ENCODE measurements at places on chromosomes 2 and 18.

GRCh38 chr2:1020206-1020605 lies 69.6 kb downstream of the SNTG2 start:
- no peak for DNase-seq

- no peak for DNase-seq
Observed at GRCh38 chr18:25597476-25597875, 245.5 kb upstream of the ZNF521 start.

DNA sequence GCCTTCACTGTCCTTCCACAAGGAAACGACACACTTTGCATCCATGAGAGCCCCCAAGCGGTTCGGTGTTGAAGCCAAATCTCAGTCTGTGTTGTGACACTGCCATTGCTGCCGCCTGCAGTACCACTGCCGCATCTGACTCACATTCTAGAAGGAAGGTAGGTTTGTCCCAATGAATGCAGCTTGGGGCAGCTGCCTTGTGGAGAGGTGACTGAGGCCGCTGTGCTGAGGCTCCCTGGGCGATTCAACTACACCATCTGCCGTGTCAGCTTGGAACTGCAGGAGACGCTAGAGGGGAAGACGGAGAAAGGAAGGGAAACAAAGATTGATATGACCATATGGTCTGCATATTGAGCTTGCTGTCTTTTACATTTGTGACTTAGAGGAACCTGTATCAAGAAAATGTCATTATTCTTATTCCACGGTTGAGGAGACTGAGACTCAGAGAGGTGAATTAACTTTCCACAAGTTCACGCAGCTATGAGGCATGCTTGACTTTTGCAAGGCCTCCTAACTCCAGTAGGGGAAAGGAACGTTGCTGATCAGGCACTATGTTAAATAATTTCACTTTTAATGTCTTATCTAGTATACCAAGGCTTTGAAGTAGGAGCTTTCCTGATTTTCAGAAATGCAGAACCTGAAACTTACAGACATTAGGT lies 43.5 kb upstream of the LMAN1 start:
- peak; percentile 65 for DNase-seq

- no peak for DNase-seq
Observed at GRCh38 chr2:217953011-217953481, 49.7 kb downstream of the TNS1 start.

- no peak for DNase-seq
Observed at GRCh38 chr2:237389831-237390230, 24.1 kb downstream of the COL6A3 start.

- DNase-seq = no peak
Observed at GRCh38 chr2:240324312-240325015, 111.0 kb upstream of the GPC1 start.

DNA sequence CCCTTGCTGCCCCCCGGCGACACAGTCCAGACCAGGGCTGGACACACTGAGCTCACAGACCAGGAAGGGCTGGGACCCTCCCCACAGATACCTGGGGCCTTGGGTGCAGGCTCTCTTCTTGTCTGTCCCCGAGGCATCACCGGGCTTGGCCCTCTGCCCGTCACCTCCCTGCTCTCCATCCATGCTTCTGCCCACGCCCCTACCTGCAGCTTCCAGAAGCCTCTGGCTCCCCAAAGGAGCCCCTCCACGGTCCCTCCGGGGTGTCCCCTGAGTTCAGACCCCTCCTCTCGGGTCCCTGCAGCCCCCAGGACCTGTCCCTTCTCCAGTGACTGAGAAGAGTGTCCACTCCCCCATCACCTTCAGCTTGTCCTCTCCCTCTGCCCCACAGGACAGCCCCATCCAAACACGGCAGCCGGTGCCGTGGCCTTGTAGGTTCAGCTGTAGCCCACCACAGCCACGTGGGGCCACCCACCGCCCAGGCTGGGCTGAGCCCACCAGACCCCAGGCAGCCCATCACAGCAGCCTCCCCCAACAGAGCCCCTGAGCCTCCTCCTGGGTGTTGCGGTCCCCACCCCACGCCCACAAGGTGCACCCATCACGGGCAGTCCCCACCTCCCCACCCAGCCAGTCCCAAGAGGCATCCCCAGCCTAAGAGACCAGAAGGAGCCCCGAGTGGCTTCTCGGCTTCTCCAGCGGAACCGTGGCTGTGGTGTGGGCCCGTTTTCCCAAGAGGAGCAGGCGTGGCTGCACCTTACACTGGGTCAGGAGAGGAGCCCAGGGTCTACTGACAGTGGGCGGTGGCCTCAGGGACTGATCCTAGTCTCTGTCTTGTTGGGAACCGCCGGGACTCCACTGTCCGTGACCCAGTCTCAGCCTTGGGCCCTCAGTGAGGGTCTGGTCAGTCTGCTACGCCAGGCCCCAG lies 53.1 kb downstream of the RAMP1 start:
- DNase-seq = no peak

- DNase-seq = peak; percentile 27
Observed at GRCh38 chr2:240205348-240205747, 64.9 kb upstream of the OTOS start.

- no peak for DNase-seq
Observed at GRCh38 chr2:173431191-173431590, 76.5 kb downstream of the CDCA7 start.

GRCh38 chr2:239947729-239948045 lies 77.5 kb downstream of the NDUFA10 start:
- DNase-seq = no peak

DNA sequence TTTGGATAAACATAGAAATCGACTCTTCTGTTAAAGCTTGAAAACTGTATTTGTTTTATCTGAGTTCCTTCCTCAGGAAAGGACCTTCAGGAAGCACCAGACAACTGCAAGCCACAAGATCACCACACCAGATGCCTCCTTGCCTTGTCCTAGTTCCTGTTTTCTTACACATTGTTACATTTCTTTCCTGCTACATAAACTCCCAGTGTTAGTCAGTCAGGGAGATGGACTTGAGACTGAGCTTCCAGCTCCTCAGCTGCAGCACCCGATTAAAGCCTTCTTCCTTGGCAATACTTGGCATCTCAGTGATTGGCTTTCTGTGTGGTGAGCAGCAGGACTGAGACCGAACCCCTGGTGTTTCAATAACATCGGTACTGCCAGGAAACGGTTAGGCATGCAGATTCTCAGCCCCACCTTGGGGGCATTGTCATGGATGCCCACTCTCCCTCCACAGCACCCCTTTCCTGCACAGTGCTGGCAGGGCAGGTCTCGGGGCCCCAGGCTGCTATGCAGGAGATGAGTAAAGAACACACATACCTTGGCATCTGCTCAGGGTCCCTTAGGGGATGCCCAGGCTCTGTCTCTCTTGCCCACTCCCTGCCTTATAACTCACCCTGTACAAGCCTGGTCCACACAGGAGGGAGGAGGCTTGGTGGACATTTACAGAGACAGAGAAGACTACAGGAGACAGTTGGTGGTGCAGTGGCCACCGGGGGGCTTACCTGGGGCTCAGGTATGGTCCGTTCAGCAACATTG lies 32.6 kb downstream of the ANKMY1 start:
- no peak for DNase-seq

DNA sequence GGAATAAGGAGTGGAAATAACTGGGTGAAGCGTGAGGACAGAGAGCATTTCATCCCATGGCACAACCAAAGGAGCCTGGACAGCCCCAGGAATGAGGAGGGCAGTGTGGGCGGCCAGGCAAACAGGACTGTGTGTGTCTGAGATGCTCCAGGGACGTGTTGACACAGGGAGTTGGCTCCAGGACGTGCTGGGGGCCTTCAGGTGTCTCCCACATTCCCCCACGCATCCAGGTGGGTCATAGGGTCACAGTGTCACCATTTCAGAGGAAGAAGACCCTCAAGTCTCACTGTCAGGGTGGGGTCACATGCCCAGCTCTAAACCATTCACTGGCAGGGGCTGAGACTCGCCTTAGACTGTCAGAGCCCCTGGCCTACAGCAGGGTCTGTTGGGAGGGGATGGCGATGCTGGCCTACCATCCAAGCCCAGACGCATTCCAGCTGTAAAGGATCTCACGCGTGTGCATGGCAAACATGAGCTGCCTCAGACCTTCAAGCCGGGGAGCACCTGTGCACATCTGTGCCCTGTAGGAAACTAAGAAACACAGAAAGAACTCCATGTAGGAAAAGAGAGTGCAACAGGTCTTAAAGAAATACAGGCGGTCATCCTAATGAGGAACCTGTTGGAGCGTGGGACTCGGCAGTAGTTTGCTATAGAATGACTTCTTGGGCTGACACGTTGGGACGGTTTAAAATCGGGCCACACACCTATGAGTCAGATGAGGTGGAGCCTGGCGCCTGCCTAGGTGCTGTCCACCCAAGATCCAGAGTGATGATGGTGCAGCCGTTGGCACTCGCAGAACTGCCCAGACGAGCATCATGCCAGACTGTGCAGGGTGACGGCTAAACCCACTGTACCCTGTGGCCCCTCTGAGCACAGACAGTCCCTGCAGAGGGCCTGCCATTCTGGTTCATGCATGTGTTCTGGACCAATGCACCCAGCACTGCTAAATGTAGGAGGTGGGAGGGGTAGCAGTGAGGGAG lies 17.3 kb downstream of the PARD6G start:
- DNase-seq = no peak

- no peak for DNase-seq
Observed at GRCh38 chr2:197514754-197515153, 1.1 kb upstream of the MOB4 start.

DNA sequence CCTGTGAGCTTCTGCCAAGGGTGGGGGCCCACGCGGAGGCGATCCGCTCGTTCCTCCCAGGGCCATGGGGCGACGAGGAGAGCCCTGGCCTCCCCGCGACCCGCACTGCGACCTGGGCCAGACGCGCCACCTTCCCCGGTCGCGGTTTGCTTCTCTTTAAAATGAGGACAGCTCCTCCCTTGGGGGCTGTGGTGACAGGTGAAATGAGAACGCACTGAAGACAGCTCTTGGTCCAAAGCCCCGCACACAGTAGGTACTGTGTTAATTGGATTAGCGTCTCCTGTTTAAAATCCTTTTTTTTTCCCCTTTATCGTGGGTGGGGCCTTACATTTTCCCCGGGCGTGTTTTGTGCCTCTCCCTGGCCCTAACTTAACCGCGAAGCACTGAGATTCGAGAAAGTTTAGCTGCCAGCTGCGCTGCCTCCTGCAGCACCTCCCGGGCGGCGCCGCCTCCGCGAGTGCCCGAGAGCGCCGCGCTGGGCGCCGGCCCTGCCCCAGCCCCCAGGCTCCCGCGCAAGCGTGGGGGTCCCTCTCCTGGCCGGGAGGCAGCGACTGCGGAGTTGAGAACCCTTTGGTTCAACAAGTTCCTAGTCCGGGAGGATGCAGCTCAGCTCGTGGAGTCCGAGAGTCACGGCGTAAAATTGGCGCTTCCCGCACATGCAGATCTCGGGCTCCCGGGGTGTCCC lies 1.1 kb downstream of the HPCAL1 start:
- DNase-seq = peak; percentile 36

DNA sequence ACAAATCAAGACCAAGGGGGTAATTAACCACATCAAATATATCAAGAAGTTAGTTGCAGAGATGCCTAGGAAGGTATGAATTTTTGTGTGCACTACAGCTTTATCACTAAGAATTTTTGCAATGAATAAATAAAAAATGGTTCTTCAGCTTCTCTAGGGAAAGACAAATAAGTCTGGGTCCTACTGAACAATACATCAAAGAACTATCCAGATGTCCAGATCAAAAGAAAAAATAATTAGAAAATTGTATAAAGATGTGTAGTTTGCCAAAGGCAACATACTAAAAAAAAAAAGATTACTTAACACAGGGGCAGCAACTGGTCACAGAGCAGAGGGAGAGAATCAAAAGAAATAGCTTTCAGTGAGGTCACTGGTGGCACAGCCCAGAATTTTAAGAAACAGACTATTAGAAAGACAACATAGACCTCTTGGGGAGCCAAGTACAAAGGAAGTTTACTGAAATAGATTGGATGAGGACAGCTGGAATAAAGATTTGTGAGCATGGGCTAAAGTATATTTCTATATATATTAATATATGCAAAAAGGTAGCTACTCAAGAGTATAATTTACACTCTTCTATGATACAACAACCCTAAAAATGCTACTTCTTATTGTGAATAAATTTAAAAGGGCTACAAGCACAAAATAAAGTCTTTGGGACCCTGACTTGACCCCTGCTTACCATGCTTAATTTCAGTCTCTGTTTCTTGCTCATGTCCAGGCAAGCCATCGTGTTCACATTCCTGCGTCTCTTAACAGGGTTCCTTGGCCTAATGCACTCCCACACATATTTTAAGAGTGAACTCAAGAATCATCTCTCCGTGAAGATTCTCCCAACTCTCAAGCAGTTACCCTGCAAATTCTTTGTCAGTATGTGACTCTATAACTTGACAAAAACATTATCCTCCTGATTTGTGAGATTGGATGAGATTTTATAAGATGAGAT lies 99.0 kb upstream of the GRB14 start:
- DNase-seq = no peak

- DNase-seq = no peak
Observed at GRCh38 chr2:173957517-173957916, 7.7 kb downstream of the SP3 start.

DNA sequence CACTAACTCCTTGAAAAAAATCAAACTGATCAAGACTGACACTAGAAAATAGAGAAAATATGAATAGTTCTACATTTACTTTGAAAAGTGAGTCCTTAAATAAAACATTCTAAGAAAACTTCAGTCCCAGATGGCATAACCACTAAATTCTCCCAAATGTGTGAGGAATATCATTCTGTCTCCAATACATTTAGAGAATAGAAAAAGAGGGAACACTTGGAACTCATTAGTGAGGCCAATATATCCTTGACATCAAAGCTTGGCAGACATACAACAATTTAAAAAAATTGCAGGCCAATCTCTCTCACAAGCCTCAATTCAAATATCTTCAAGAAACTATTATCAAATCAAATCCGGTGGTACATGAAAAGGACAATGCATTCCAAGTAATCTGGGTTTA lies 79.3 kb upstream of the TMEM247 start:
- no peak for DNase-seq

GRCh38 chr2:54680397-54681041 lies 42.9 kb upstream of the EML6 start:
- DNase-seq = no peak

DNA sequence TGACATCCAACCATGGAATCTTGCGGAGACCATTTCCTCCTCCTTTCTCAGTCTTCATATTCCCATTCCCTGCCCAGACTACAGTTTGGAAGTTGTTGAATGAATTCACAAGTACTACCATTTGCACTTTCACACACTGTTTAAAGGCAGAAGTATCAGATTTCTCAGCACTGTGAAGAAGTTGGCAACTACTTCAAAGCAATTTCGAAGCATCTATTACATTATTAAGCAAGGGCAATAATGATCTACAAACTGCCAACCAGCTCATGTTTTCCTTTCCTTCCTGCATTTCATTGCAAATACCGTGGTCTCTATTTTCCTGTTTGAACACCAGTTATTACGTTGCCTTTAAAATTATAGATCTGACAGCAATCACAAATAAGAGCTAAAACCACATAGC lies 105.5 kb downstream of the IRS1 start:
- DNase-seq = no peak
